ENCODE measurements at places on chromosomes 5 and 9.

GRCh38 chr5:77936365-77936693 lies 160.2 kb upstream of the TBCA start:
- no peak for DNase-seq

- DNase-seq: no peak
These were observed 377.0 kb upstream of the RIOK2 start for GRCh38 chr5:97559827-97560598.

DNA sequence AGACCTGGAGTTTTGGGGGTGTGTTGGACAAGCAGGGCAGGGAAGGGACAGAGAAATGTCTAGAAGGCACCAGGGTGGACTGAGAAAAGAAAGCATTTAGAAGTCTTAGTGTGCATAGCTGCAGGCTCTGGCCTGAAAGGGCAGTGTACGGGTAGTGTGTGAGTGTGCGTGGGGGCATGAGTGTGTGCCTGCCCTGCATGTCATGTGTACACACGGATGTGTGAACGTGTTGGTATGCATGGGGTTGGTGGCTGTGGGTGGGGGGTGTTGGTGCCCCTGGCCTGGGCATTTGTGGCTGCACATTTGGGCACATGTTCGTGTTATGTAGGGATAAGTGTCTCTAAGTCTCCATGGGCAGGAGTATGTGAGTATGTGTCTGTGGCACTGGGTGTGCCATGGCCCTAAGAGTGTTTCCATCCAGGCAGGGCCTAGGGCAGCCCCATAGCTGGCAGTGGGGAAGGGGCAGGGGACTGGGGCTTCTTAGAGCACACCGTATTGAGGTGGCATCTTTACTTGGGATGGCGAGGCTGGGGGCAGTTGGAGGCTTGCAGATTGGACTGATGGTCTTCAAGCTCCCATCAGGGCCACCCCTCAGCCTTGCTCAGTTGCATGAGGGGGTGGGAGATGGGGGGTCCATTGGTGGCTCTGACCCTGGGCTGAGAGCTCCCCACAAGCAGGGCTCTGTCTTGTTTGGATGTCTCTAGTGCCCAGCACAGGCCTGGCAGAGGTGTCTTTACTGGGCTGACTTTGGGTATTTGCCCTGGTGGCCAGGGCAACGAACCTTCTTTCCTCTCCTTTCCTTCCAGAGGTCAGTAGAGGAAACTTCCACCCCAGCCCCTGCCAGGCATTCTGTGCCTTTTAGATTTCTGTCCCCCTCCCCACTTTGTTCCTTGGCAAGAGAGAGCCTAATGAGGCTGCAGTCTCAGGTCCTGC lies 15.0 kb downstream of the PSD2 start:
- DNase-seq: no peak

- DNase-seq: no peak
These were observed 341.1 kb downstream of the ASTN2 start for GRCh38 chr9:117073539-117074341.

DNA sequence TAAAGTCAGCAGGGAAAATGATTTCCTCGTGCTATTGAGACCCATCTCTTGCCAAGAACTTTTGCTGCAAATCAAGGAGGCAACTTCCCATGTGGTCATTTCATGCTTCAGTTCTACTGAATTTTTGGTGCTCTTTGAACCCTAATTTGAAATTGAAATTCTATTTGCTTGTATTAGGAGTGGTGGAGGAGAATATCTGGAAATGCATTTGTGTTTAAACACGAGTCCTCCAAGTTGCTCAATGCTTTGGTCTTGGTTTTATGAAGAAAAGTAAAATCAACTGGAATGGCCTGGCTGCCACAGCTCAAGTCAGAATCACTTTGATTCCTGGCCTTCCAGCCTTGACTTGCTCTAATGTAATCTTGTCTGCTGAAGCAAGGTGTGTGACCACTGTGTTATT lies 613.2 kb downstream of the TLE1 start:
- no peak for DNase-seq

GRCh38 chr5:93278896-93279295 lies 302.1 kb downstream of the NR2F1-AS1 start:
- DNase-seq: no peak

DNA sequence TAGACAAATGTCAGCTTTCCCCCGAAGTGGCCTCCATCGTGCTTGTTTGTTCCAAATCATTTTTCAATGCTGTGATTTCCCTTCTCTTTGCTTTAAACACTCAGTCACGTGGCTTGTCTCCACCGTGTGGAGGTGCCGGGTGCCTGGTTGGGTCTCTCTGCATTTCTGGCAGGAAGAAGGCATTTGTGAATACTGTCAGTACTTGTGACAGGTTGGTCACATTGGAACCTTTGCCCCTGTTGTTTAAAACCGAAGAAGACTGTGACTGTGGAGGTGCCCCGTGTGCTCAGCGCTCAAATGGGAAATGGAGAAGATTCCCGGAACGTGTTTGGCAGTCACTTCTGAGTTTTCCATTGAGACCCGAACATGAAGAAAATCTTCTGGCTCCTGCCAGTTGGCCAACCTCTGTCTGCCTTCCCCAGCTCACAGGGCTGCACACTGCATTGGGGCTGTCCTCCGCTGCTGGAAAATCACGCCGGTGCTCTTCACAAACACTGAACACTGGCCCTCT lies 74.6 kb downstream of the LMNB1 start:
- no peak for DNase-seq

GRCh38 chr9:114053246-114054005 lies 24.7 kb downstream of the AMBP start:
- no peak for DNase-seq

DNA sequence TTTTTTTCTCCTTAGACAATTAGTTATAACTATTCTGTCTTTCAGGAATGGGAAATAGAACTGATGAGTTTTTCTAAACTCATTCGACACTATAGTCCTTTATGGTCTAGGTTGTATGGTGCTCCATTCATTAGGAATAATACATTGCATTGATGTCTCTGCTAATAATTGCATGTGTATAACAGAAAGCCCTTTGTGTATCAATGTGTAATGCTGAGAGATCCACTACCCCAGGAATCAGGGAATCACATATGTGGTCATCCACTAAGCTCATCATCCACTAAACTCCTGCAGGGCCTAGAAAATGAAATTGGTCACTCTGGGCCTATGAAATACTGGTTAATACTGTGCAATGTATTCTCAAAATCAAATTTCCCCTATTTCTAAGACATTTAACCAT lies 242.0 kb upstream of the CDH18 start:
- no peak for DNase-seq

DNA sequence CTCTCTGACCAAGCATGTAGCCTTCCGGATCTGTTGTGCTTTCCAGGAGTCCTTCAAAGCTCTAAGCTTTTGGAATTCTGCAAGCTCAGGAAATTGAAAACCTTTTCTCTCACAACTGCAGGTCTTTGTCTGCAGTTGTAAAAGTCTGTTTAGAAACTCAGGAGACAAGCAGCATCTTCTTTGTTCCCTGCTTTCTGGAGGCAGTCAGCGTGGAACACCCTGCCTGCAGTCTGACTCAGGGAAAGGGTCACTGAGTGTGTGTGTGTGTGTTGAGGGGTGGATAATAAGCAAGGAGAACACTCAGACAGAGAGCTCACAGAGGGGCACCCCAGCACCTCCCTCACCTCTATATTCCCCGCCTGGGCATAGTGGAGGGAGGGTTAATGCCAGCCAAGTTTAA lies 29.1 kb downstream of the KCNIP1 start:
- no peak for DNase-seq

- DNase-seq: no peak
These were observed 113.7 kb downstream of the HTR4 start for GRCh38 chr5:148540647-148541046.

DNA sequence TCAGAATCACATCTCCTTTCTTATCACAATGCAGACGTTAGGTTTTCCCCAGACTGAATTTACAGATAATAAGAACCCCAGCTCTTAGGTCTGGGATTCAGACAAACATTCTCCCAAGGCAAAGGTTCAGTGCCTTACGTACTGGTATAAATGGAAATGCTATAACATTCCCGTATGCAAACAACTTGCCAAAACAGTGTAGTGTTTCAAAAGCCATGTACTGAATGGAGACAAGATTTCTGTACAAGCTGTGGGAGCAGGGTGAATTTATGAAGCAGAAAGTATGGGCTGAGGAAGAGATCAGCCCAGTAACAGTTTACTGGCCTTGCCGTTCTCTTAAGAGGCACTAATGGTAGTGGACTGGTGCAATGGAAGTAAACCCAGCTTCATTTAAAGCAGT lies 225.5 kb upstream of the ZNF462 start:
- no peak for DNase-seq

DNA sequence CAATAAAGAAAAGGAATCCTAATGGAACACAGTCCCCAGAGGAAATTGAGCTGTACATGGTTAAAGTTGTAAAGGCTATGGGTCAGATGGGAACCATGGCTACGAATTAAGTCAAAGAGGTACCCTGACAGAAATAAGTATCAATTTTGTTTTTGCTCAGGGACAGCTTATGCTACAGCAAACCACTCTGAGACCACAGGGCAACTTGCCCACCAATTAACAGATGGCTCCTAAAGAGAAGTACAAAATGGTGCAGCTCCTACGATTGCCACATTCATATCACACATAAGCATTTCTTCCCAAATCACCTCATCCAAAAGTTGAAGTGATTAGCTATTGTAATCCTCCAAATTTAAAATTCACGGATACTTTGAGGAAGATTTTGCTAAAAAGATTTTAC lies 83.0 kb downstream of the ELAVL2 start:
- DNase-seq: no peak

GRCh38 chr9:27602954-27603353 lies 29.7 kb upstream of the C9orf72 start:
- no peak for DNase-seq

DNA sequence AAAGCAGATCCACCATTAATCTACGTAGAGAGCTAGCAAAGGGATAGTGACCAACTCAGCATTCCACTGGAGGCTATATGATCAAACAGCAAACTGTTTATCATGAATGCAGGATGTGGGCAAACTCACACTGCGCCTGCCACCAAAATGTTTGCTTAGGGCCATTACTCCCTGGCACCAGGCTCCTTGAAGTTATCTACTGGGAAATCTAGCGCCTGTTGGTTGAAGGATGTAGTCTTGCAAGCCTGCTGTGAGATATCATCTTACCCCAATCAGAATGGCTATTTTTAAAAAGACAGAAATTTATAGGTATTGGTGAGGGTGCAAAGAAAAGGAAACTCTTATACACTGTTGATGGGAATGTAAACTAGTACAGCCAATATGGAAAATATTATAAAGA lies 332.5 kb upstream of the RPS23 start:
- no peak for DNase-seq

GRCh38 chr5:147169399-147169798 lies 65.4 kb upstream of the STK32A start:
- no peak for DNase-seq

DNA sequence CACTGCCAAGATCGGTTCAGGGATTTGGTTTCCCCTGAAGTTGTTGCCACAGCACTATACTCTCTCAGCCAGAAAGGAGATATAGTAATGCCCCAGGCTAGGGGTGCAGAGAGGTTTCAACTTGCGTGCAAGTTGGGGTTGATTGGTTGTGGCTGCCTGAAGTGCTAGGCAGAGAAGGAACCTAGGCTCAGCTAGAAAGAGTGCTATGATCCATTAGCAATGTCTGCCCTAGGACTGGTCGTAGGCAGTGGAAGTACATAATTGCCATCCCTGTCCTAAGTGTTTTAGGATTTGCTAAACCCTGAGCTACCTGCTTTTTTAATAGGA lies 136.6 kb upstream of the SMIM23 start:
- DNase-seq: no peak

DNA sequence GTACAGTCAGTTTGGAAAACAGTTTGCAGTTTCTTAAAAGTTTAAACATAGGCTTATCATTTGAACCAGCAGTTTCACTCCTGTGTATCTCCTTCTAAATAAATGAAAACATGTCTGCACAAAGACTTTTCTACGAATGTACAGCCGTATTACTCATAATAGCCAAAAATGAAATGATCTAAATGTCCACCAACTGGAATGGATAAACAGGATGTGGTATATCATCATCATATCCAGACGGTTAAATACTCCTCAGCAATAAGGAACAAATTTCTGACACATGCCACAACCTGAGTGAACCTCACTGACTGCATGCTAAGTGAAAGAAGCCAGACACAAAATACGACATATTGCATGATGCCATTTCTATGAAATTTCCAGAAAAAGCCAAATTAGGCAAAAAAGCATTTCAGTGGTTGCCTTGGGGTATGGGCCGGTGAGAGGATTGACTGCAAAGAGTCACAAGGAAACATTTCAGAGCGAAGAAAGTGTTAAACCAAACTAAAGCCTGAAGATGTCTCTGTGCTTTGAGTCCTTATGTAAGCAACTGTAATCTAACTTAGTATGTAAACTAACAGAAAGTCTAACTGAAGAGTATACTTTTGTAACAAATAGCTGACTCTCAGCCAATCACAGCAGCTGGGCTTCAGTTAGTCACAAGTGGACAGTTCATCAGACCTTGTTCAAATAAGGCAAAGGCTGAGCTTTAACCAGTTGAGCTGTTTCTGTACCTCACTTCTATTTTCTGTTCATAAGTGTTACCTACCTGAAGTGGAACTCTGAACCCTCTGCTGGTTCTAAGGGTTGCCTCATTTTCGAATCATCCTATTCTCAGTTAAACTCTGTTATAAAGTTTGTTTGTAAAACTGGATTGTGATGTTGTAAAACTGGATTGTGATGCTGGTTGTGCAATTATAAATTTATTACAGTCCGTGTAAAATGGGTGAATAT lies 65.2 kb downstream of the TRIO start:
- DNase-seq: no peak

DNA sequence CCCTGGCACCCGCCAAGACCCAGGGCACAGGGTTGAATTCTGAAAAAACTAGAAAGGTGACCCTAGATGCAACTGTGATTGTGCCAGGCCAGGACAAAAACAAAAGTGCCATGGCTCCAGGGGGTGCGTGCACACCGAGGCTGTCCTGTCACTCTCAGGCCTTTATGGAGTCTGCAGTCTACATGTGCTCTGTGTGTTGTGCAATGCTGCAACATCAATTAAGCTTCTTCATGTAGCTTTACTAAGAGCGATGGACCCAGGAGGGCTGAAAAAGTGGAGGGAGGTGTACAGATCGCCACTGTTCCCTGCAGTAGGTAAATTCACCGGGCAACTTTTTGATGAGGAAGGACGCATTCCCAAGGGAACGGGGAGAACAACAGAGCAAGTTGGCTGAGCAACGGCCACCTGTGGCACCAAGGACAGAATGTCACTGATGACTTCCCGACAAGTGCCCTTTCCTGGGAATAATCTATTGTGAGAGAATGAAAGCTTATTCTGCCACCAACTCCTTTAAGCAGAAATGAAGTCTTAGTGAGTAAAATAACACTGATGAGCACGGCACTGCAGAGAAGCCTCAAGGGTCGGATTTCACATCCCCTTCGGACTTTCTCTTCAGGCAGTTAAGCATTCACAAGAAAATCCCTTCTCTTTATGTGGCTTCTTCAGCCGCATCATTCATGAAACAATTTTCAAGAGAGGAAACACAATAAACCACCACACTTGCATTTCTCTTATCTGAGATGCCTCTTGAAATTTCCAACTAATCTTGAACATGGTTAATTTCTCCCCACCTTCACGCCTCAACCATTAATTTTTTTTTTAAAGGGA lies 149.6 kb downstream of the DROSHA start:
- DNase-seq: no peak

DNA sequence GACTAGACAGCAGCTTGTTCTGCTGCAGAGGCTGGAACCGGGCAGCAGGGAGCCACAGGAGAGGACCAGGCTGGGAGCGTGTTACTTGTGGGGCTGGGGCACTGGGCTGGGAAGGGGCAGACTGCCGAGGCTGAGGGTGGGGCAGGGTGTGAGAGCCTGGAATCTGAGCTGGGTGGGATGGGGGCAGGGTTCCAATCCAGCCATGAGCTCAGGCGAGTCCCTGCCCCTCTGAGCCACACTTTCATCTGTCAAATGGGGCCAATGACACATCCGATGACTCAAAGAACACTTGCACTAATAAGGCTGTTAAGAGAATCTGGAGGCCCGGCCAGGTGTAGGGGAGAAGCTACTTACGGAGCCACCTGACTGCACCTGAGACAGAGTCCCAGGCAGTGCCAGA lies 18.7 kb upstream of the WDR38 start:
- no peak for DNase-seq

Measured in stimulated activated CD8-positive, alpha-beta memory T cell treated with anti-CD3 and anti-CD28 coated beads, Interleukin-7, amount 100 ng/mL, for 1 hour (primary cell).